ENCODE measurements at places on chromosomes 2 and 18.
A peak's percentile ranks its signal among the peaks of the same experiment; 100 is the strongest.

GRCh38 chr2:127701651-127702394, 526 bp downstream of the SFT2D3 start:
- DNase-seq, result peak; percentile 80

DNA sequence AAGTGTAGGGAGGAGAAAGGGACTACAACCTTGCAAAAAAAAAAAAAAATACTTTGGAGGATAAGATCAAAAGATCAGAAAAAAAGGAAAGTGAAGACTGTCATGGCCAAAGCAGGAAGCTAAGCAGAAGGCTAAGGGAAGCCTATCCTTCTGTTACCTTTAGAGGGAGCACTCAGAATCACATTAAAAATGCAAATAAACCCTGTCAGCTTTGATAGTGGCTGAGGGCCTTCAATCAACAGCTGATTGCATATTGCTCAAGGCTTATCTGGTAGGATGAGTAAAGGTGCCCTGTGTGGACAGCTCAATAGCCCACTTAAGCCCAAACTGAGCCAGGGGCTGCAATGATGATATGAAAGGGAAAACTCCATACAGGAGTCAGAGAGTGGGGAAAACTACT, 1021.2 kb downstream of the LRP1B start:
- no peak for DNase-seq

GRCh38 chr2:20985062-20985461, 58.8 kb downstream of the APOB start:
- DNase-seq, result no peak

GRCh38 chr2:129205766-129206165, 773.7 kb upstream of the RAB6C start:
- DNase-seq, result no peak

DNA sequence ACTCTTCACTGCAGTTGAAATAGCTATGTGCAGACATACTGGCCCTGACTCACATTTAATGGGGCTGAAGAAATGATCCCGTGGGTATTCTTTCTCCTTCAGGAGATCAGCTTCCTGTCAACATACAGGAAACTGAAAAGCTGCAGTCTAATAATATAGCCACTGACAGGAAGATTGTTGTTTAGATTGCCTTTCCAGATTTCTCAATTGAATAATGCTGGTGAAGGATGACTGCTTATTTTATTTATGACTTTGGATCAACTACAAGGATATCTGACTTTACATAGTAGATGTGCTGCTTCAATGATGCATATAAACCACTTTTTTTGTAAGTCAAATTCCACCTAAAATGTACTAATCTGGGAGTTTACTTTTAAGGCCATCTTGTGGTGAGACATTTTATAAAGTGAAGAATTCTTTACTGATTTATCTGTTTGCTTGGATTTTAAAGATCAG, 93.4 kb upstream of the MAP4K3 start:
- no peak for DNase-seq

- DNase-seq, result no peak
Observed at GRCh38 chr2:9140645-9141044, 66.0 kb upstream of the ASAP2 start.

DNA sequence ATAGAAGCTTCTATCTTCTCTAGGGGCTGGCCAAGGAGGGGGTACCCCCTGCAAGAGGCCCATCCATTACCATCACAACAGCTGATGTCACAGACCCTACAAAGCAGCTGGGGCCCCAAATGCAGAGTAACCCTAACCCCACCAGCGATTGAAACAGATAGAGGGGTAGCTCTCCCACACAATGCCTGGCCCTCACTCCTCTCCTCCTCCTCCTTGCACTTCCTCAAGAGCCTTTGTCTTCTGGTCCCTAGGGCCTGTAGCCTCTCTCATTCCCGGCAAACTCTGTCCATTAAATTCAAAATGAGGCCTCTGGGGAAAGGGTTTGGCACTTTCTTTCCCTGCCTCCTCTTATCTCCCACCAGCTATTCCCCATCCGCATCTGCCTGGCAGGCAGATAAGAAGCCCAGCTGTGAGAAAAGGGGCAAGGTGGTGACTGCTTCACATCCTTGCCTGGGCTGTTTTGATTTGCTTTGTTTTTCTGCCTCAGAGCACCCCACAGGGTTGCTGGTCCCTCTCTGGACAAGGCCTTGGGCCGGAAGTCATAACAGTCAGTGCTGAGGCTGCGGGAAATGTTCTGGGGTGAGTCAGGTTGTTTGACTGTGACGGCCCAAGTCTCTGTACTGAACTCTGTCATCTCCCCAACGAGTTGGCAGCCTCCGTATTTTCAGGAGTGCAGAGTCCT, 26.1 kb upstream of the CYP26B1 start:
- DNase-seq, result no peak

DNA sequence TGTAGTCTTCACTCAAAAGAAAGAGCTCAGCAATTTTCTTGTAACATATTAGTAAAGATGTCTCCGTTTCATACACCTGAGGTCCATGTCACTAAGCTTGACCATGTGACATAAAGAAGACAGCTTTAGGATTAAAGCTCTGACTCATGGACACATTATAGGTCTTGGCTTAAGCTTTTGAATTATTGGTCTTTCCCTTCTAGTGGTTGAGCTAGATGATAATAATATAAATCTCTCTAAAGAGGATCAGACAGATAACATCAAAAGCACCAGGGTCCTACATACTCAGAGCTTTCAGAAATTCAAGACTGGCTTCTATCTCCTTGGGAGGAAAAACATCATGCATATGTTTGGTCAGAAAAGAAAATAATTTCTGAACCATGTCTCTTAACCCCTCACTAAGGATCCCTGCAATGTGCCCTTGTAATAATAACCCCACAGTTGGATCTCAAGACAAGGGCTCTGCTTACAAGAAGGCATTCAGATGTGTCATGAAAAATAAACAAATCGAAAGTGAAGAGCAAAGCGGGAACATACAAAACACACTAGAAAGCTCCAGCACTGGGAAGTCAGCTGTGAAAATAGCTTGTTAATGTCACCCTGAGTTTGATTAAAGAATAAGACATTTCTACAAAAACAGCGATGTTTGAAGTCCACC, 174.5 kb downstream of the PID1 start:
- no peak for DNase-seq

- DNase-seq, result no peak
Observed at GRCh38 chr2:41399437-41400087, 648.3 kb upstream of the PKDCC start.

- DNase-seq, result no peak
Observed at GRCh38 chr2:217684431-217685254, 318.2 kb downstream of the TNS1 start.

- DNase-seq, result peak; percentile 17
Observed at GRCh38 chr2:15943378-15944280, 3.3 kb downstream of the MYCN start.

DNA sequence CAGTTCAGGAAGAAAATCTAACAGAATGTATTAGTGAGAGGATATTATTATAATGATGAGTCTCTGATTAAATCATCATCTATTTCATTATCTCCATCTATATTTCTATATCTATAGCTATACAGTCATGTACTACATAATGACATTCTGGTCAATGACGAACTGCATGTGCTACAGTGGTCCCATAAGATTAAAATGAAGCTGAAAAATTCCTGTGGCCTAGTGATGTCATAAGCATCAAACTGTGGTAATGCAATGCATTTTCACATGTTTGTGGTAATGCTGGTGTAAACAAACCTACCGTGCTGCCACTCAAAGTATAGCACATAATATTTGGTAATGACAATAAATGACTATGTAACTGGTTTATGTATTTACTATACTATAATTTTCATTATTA, 1127.9 kb upstream of the CHAC2 start:
- no peak for DNase-seq

DNA sequence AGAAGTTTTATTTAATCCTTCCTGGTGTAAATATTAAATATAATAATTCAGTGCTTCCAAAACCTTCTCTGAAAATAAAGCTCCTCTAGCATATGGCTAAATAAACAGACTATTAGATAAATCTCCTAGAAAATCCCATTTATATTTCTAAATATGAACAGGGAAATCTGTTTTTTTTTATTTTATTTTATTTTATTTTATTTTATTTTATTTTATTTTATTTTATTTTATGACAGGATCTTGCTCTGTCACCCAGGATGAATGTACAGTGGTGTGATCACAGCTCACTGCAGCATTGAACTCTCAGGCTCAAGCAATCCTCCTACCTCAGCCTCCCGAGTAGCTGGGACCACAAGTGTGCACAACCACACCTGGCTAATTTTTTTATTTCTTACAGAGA, 673.5 kb downstream of the IRS1 start:
- DNase-seq, result no peak

GRCh38 chr2:207624185-207625013, 795 bp downstream of the METTL21A start:
- peak; percentile 63 for DNase-seq

DNA sequence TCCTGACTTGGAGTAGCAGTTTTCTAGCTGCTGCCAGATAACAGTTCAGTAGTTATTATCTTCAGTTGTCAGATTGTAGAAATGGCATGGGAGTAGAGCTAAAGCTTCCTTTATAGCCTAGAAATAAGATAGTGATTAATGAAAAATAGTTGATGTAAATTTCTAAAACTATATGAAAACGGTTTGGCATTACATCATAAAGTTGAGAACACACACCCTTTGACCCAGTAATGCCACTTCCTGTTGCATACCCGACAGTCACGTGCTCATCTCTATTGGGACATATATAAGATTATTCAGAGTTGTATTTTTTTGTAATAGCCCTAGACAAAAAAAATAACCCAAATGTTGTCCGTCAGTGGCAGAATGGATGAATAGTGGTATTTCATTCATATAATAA, 39.4 kb upstream of the ASB1 start:
- no peak for DNase-seq

GRCh38 chr2:223625652-223626051, 23.5 kb upstream of the SCG2 start:
- no peak for DNase-seq

- no peak for DNase-seq
Observed at GRCh38 chr2:96209011-96209728, 543 bp upstream of the STARD7 start.

GRCh38 chr2:27891673-27892105, 1.2 kb downstream of the BABAM2 start:
- no peak for DNase-seq

DNA sequence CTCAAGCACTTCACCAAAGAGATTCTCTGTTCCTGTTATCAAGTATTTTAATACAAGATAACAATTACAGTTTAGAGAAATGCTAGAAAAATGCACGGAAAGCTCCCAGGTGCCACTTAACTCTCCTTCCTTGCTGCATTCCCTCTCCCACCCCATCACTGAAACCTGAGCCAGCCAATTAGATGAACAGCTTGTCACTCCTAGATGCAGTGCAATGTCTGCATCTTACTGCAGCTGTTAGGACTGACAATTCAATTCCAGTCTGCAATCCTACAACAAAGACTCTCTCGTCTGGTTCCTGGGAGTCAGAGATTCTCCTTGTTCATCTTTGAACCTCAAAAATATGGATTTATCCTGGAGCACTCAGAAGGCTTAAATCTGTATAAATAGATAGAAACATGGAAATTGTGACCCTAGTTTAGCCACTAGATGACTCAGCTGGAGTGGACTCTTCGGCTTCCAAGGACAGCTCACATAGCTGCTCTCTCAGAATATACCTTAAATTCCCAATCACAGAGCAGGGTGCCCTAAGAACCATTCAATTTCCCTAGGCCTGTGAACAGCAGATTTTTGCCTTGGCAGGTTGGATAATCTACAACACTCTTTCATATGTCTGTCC, 311.1 kb downstream of the NRXN1 start:
- DNase-seq, result no peak

DNA sequence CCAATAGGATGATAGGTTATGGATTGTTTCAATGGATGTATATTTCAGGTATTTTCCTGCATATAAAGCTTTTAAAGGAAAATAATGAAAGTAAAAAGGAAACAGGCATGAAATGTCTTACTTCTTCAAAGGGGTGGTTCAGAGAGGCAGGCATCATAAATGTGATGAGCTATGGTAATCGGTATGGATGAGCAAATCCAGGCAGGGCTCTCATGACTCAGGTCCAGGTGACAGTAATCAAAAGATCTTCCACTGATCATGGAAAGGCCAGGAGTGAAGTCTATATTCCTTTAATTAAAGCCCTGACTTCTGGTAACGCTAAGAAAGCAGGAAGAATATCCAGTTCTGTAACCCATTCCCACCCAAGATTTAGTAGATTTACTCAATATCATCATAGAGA, 48.7 kb upstream of the RGPD4 start:
- no peak for DNase-seq

- no peak for DNase-seq
Observed at GRCh38 chr2:44974064-44974715, 32.7 kb downstream of the SIX3 start.

GRCh38 chr2:145258903-145259579, 739.1 kb upstream of the ZEB2 start:
- DNase-seq, result peak; percentile 35

DNA sequence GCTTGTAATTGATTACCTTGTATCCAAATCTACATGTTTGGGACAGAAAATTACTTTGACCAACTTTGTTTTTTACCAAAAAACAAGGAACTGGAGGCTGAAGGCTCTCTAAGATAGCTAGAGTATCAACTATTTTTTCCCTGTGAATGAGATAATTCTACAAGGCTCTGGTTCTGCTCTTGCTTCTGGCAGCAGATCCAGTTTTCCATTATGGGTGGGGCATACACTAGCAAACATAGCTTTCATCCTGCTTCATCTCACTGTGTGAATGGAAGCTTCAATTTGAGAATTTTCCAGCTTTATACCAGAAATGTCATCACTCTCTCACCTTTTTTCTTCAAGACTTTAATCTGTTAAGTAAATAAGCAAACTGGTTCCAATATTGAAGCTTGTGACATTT, 249.7 kb downstream of the RPRM start:
- no peak for DNase-seq

GRCh38 chr2:238164906-238165287, 6.1 kb downstream of the ERFE start:
- no peak for DNase-seq

- no peak for DNase-seq
Observed at GRCh38 chr18:34084635-34085034, 140.1 kb downstream of the NOL4 start.

GRCh38 chr2:85524336-85524908, 14.5 kb upstream of the MAT2A start:
- peak; percentile 41 for DNase-seq
